ENCODE measurements at places on chromosomes 6 and 20.

DNA sequence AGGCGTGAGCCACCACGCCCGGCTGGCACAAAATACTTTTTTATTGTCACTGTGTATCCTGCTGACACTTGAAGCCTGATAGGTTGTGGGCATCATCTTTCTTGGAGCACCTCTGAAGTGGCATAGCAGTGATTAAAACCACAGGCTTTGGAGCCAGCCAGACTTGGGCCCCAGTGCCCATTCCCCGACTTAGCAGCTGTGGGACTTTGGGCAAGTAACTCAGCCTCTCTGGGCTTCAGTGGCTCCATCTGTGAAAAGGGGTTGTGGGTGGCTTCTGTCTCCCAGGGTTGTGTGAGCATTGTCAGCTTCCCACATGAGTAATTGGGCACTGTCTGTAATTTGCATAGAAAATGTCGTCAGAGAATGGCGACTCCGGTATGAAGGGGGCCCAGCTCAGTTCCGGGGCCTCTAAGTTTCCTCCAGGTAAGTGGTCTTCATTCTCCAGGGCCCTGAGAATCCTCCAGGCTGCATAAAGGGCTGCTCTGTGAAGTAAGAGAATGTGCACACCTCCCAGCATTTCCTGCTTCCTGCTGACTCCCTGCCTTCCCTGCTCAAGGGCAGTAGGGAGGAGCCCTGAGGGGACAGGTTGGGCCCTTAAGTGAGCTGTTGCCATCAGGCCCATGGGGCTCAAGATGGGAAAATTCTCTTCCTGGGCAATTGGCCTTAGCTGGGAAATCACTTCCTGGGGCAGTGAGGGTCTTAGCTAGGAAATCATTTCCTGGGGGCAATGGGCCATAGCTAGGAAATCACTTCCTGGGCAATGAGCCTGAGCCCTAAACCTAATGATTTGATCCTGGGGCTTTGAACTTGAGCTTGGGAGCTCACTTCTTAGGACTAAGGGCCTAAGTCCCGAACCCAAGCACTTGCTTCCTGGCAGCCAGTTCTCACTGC, 27.2 kb downstream of the ARHGAP40 start:
- H3K27me3 ChIP-seq, result no peaks in the 10 kb centered on the region
- no peak for DNase-seq
- no peaks in the 10 kb centered on the region for H3K4me1 ChIP-seq
- no peak overlapping the region for H3K27ac ChIP-seq
- H3K36me3 ChIP-seq, result no peaks in the 10 kb centered on the region

DNA sequence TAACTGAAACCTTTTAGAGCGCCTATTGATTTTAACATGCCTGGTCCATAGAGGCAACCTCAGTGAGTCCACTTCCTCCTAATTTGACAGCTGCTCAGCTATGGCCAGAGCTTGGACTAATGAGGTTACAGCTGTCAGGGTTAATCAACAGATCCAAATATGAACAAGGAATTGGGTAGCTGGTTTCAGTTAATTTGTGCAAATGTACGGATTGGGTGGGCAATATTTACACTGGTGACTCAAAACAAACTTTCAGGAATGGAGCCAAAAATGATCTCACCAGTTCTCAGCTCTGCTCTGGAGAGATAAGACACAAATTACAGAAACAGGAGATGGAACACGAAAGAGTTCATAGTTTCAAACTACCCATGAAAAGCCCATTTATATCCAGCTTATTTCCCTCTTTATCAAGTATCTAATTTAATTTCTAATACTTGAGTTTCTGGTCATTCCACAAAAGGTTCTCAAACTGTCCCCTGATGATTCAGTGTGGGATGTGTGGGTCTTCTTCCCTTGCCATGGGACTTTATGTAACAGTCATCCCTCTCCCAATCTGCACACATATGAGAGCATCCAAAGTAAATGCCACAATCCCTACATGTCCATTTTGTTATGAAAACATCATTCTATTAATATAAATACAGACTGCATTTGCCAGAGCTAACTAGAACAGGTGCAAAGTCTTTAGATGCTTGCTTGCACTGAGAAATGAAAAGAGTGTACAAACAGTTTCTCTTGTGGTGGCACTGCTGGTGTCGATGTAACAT, 149.9 kb downstream of the RPS12 start:
- H3K27ac ChIP-seq, result no peak overlapping the region
- H3K4me1 ChIP-seq, result no peaks in the 10 kb centered on the region
- H3K4me3 ChIP-seq, result no peak overlapping the region
- no peaks in the 10 kb centered on the region for H3K36me3 ChIP-seq
- DNase-seq, result no peak

GRCh38 chr6:122754191-122754731, 25.3 kb upstream of the FABP7 start:
- no peak overlapping the region for H3K4me3 ChIP-seq
- H3K4me1 ChIP-seq, result no peaks in the 10 kb centered on the region
- H3K36me3 ChIP-seq, result no peaks in the 10 kb centered on the region
- no peak overlapping the region for H3K27ac ChIP-seq
- no peak for DNase-seq
- H3K27me3 ChIP-seq, result no peaks in the 10 kb centered on the region

GRCh38 chr6:17855381-17855780, 132.1 kb downstream of the KIF13A start:
- no peak for DNase-seq
- no peak overlapping the region for H3K27ac ChIP-seq
- H3K36me3 ChIP-seq, result no peaks in the 10 kb centered on the region
- H3K4me1 ChIP-seq, result no peaks in the 10 kb centered on the region

DNA sequence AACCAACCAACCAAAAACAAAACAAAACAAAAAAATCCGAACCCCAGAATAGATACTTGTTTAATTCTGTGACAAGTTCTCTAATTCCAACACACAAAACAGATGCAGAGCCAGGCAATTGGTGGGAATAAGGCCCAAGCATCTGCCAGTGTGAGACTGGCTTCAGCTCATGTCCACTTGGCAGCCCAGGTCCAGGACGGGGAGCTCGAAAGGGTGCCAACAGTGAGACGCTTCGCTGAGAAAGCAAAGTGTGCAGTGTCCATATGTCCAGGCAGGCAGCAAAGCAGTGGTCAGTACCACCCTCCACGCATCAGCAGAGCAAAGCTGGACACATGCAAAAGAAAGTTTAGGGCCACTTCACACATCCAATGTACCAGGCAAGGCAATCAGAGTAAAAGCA, 102.9 kb downstream of the RALGAPA2 start:
- no peak overlapping the region for H3K4me3 ChIP-seq
- DNase-seq, result no peak
- H3K36me3 ChIP-seq, result no peaks in the 10 kb centered on the region
- no peaks in the 10 kb centered on the region for H3K27me3 ChIP-seq
- H3K27ac ChIP-seq, result no peak overlapping the region

- H3K36me3 ChIP-seq, result no peaks in the 10 kb centered on the region
- no peak overlapping the region for H3K27ac ChIP-seq
- no peak for DNase-seq
- H3K27me3 ChIP-seq, result no peaks in the 10 kb centered on the region
These were observed 160.0 kb upstream of the AFDN start for GRCh38 chr6:167666571-167667203.

- H3K27ac ChIP-seq, result no peak overlapping the region
- DNase-seq, result no peak
- no peaks in the 10 kb centered on the region for H3K4me1 ChIP-seq
These were observed 83.7 kb downstream of the YTHDF1 start for GRCh38 chr20:63132131-63132714.

GRCh38 chr6:35370785-35371493, 28.6 kb downstream of the PPARD start:
- DNase-seq, result no peak
- peaks cover 3% of the 10 kb centered on the region for H3K36me3 ChIP-seq
- no peak overlapping the region for H3K27ac ChIP-seq
- H3K4me3 ChIP-seq, result no peak overlapping the region

DNA sequence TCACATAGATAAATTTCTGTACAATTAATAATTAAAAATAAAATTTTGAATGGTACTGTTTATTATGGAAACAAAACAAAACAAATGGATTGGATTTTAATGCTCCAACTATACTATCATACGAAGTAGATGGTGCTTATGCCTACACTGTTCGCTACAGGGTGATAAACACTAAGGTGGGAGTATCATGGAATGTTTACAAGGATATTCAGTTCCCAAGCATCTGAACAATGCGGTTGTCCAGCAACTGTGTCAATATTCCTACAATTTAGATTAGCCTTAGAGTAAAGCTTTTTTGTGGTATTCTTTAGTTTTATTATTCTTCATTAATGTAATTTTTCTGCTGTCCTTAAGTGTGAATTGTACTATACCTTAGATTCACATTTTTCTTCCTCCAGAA, 105.1 kb downstream of the MMS22L start:
- H3K4me1 ChIP-seq, result no peaks in the 10 kb centered on the region
- DNase-seq, result no peak
- peaks cover 3% of the 10 kb centered on the region for H3K36me3 ChIP-seq
- no peak overlapping the region for H3K27ac ChIP-seq
- H3K27me3 ChIP-seq, result no peaks in the 10 kb centered on the region

DNA sequence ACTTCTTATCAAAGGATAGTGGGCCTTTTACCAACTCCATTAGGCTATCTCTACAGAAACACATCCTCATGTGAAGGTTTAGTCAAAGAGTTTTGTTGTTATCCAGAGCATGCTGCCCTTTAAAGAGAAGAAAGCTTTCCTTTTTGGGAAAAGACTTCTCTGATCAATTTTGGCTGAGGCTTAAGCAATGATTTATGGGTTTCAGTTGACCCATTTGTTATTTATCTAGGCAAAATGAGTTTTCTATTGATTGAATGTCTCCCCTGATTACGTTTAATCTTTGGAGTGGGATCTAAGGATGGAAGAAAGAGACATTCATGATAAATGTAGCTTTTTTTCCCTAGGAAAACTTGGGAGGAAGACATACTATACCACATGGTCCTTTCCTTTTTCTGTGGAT, 326.6 kb upstream of the JAG1 start:
- H3K27ac ChIP-seq, result no peak overlapping the region
- H3K27me3 ChIP-seq, result no peaks in the 10 kb centered on the region
- H3K4me3 ChIP-seq, result no peak overlapping the region
- H3K36me3 ChIP-seq, result no peaks in the 10 kb centered on the region
- no peaks in the 10 kb centered on the region for H3K4me1 ChIP-seq

DNA sequence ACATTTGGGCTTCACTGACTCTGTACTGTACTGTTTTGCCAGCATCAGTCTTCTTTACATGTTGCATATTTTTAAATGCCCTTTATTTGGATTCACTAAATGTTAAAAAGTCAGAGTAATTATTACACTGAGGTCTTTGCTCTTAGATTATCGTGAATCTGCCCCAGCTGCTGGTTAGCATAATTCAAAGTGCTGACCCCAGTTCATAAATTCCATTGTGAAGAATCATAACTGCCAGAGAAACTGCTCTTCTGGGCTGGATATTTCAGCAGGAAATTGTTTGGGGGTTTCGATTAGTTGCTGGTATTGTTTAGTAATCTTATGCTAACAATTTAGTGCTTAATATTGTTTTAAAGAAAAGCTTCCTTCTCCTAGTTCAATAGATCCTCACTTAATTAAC, 682.1 kb upstream of the MAP3K7 start:
- no peaks in the 10 kb centered on the region for H3K27me3 ChIP-seq
- H3K27ac ChIP-seq, result no peak overlapping the region
- H3K4me3 ChIP-seq, result no peak overlapping the region
- DNase-seq, result no peak
- no peaks in the 10 kb centered on the region for H3K36me3 ChIP-seq

DNA sequence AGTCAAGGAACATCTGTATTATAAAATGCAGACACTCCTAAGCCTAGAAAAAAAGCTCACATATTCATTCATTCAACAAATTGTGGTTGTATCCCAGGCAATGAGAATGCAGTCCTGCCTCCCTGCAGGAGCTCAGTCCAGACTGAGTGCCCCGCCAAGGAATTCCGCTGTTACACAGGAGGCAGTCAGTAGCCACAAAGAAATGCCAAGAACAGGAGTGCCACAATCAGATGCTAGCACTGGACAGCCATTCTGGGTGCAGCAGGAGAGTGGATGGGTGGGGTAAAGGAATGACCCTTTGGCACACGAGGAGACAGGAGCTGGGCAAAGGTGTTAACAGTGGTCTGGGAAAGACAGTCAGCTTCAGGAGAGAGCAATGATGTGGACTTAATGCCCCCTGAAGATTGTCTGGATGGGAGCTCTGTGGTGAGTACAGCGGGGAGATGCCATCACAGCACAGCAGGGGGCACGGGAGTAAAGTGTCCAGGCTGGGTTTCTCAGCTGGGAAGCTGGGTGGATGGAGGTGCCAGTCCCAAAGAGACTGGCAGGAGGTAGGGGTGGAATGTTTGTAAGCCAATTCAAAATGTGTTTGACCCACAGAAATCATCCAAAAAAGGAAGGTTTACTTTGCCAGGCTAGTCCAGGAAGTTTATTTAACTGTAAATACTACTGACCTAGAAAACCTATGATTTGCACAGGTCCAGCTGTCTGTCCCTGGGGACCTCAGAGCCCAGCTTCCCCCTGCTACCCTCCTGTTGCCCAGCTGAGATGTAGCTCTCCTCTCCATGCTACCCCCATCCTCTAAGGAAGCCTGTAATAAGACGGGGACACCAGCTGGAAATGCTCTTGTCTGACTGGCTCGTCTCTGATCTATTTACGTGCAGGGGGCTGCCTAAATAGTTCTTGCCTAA, 84.1 kb downstream of the SLC23A2 start:
- no peaks in the 10 kb centered on the region for H3K4me1 ChIP-seq
- no peaks in the 10 kb centered on the region for H3K27me3 ChIP-seq
- DNase-seq, result no peak
- H3K36me3 ChIP-seq, result no peaks in the 10 kb centered on the region
- no peak overlapping the region for H3K27ac ChIP-seq
